ENCODE measurements at places on chromosomes 4 and X. TPM values are rescaled to one million over a fixed set of nuclear protein-coding genes. Genes with fewer than 3 reads are reported as not detected.

The AR gene
- total RNA-seq, result 6.3 TPM

The OPHN1 gene
- total RNA-seq, result 9.4 TPM

The ZNF157 gene
- total RNA-seq, result not detected

The DIPK2B gene
- total RNA-seq, result 0.16 TPM

The MGARP gene
- total RNA-seq, result 56.9 TPM

The CT47C1 gene
- total RNA-seq, result not detected

The GC gene
- total RNA-seq, result not detected

The PLXNB3 gene
- 6.1 TPM for total RNA-seq

The QRFPR gene
- not detected for total RNA-seq

The CNOT6L gene
- 22.2 TPM for total RNA-seq

The AMBN gene
- total RNA-seq, result not detected

The UBA1 gene
- total RNA-seq, result 93.3 TPM

Data from fibroblast of the aortic adventitia (primary cell).